ENCODE measurements at places on chromosomes 12 and 14.

GRCh38 chr12:82663893-82664292, 22.8 kb upstream of the TMTC2 start:
- no peak for DNase-seq

DNA sequence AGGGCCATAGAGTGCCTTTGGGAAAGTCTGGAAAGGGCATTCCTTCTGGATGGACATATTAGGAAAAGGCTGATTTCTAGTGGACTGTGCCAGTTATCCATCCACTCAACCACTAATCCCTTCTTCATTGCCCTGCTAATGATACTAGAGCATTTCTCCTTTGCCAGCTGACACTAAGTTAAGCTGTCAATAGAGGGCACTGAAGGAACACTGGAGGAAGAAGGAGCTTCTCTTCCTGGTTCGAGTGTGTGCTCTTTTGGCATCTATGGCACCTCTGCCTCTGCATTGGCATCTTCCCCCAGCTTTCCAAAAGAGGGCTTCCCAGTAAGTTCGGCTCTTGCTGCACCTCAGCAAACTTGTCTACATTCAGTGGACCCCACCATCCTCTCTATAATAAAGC, 165.4 kb downstream of the DERA start:
- DNase-seq: no peak

GRCh38 chr12:56114084-56114483, 2.3 kb upstream of the RPL41 start:
- DNase-seq: no peak

DNA sequence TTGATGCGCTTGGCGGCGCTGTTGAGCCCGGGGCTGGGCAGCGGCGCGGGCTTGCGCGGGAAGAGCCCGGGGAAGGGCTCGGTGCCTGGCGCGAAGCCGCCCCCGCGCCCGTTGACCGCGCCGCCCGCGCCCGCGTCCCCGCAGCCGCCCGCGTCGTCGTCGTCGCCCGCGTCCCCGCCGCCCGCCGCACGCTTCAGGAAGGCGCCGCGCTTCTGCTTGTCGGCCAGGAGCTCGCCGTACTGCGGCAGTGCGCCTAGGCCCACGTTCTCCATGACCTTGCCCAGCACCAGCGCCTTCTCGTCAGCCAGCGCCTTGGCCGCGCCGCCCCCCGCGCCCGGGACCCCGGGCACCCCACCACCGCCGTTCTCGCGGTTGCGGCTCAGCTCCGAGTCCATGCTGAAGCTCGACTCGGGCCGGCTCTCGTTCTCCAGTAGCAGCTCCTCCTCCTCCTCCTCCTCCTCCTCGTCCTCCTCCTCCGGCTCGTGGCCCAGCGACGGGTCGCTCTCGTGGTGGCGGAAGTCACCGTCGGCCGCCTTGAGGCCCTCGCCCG, 97.2 kb downstream of the BCL11B start:
- no peak for DNase-seq

DNA sequence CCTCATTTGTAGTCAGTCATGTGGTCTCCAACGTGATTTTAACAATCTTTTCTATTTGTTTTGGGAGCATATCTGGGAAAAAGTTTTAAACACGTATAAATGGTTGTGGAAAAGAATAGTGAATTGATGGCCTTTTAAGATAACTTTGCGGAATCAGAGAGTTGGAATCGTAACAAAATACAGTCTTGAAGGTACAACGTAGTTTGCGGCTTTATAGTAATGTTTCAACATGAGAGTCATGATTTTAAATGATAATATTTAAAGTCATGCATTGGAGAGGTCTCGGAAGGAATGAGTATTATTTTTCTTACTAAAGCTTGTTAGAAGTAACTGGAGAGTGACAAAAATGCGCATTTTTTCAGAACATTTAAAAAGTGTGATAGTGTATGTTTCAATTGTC, 1.6 kb downstream of the AEBP2 start:
- DNase-seq: no peak

Measured in stimulated activated CD8-positive, alpha-beta memory T cell treated with anti-CD3 and anti-CD28 coated beads, Interleukin-12 subunit alpha, Interleukin-12 subunit beta, amount 100 ng/mL, for 1 hour (primary cell).